Stimulated activated CD8-positive, alpha-beta memory T cell treated with anti-CD3 and anti-CD28 coated beads, Interleukin-7, amount 100 ng/mL, for 1 hour (primary cell): ENCODE measurements at places on chromosomes 13 and 19.

GRCh38 chr13:51317262-51317661 is 22.2 kb upstream of the SERPINE3 start:
- no peak for DNase-seq

DNA sequence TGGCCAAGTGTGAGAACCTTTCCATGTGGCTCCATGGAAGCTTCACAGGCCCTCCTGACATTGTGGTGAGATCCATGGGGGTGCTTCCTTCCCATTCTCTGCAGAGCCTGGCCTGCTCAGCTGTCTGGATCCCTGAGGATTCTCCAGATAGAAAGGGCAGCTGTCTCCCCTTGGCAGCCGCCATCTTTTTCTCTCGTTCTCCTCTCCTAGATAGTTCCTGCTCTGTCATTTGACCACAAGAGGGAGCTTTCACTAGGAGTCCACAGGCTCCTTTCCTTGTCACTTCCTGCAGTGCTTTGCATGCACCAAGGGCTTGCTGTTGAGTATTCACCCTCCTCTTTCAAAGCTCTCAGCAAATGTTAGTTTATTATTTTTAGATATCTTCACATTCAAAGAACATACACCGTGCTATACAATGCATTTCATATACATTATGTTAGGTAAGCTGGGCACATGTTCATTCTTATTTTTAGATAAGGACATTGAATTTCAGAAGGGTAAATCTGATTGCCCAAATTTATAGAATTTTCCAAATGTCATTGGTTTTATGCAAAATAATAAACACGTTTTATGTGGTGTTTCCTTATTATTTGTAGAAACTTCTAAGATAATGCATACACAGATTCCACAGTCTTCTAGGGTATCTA is 133.2 kb downstream of the FRY start:
- no peak for DNase-seq

DNA sequence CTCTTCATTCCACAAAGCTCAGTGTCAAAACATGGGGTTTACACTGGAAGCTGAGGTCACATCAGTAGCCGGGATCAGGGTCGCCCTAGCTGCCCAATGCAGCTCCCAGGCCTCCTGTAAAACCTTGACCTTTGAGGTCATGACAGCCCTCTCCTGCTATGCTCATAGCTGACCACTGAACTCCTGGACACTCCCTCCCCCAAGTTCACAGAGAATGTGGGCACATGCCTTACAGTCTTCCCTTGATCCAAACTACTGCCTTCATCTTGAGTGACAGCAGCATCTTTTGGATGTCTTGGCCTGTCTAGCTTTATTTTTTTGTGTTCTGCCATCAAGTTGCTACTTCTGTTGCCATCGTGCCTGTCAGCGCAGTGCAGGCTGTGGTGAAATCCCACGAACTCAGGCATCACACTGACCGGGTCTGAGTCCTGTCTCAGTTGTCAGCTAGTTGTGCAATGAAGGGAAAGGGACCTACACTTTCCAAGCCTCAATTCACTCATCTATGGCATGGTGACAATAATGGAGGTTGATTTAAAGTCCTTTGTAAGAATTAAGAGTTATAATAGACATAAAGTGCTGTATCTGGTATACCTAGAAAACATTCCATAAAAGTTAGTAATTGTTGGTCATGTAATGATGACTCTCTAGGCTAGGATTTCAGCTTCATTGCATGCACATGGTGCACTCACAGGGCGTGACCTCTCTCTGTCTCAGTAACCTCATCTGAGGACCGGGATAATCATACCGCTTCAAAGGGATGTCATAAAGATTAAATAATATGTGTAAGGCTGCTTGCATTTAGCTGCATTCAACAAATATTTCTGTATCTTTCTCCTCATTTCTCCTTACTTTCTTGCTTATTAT is 16.4 kb upstream of the ALOX5AP start:
- no peak for DNase-seq

- no peak for DNase-seq
These were observed 456.1 kb downstream of the PCDH9 start for GRCh38 chr13:66774046-66774445.

GRCh38 chr13:114056205-114057013 is 76.0 kb downstream of the RASA3 start:
- DNase-seq, result no peak

- no peak for DNase-seq
These were observed 11.4 kb downstream of the SCAF1 start for GRCh38 chr19:49653466-49653806.

DNA sequence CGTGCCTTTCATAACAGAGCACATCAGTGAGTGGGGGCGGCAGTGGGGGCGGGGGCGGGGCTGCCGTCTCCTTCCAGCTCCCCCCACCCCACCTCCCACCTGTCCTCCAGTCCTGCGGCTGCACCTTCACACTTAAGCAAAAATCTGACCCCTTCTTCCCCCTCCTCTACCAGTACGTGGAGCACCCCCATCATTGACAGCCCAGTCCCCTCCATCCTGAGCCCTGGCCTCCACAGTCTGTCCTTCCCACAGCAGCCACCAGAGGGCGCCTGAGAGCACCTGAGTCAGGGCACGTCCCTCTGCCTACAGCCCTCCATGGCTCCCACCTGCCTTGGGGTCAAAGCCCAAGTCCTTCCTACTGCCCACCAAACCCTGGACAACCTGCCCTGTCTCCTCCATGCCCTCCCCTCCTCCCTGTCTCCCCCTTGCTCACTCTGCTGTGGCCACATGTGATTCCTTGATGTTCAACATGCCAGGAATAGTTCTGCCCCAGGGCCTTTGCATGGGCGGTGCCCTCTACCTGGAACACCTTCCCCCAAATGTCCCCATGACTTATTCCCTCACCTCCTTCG is 4.0 kb downstream of the EBI3 start:
- DNase-seq, result peak; percentile 49

DNA sequence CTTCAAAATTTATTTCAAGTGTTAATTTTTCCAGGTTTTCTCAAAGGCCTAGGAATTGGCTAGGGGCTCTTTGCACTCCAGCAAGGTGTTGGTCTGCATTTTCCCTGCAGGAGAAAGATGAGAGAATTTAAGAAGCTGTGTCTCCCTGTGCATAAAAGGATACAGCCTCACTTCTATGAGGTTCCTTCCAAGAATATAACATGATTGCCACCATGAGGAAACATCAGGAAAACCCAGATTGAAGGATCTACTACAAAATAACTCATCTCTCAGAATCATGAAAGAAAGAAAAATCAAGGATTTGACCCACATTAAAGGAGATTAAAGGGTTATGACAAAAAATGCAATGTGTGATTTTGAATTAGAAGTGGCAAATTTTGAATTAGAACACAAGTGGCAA is 69.9 kb downstream of the RUBCNL start:
- no peak for DNase-seq

DNA sequence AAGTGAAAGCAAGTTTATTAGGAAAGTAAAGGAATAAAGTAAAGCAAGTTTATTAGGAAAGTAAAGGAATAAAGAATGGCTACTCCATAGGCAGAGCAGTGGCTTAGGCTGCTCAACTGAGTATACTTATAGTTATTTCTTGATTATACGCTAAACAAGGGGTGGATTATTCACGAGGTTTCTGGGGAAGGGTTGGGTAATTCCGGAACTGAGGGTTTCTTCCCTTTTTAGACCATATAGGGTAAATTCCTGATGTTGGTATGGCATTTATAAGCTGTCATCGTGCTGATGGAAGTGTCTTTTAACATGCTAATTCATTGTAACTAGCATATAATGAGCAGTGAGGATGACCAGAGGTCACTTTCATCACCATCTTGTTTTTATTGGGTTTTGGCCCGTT is 194.3 kb downstream of the DLEU7 start:
- DNase-seq, result no peak
